ENCODE measurements at places on chromosomes 2 and 18.

GRCh38 chr2:127485051-127485693 lies 41.1 kb downstream of the IWS1 start:
- no peak for DNase-seq

GRCh38 chr2:230908092-230908594 lies 16.9 kb downstream of the GPR55 start:
- DNase-seq: no peak

- DNase-seq: peak; percentile 36
These were observed 826.4 kb downstream of the SOCS6 start for GRCh38 chr18:71115261-71115660.

DNA sequence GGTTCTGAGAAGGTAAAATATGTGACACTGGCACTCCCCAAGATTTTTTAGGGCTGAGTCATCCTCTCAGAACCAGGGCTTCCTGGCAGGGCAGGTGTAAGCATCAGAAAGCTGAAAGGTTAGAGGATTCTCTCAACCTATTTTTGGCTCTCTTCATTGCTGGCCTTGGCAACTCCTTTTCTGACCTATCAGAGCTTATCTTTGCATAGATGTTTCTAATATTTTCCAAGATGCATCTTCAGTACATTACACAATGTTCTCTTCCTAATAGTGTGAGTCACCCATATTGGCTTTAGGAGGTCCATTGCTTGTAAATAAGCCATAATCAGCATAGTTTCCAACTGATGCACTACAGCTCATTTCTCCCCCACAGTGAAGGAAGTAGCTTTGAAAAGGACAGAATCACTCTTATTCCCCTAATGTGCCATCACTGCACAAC lies 2008.4 kb upstream of the PIK3C3 start:
- DNase-seq: no peak

DNA sequence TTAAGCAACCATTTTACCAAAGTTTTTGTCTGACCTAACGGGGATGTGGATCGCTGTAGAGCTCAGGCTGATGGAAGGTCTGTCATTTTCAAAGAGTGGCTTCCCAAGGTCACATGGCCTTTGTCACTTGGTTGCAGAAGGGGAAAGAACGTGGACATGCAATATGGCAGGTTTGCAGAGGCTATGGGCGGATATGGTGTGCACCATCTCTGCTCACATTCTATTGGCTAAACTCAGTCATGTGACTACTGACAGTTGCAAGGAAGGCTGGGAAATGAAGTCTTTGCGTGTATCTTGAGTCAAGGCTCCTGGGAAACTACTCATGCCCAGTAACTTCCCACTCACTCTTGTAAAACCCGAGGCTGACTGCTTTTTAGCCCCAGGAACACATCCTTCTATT lies 96.8 kb downstream of the ST6GAL2 start:
- DNase-seq: peak; percentile 25

DNA sequence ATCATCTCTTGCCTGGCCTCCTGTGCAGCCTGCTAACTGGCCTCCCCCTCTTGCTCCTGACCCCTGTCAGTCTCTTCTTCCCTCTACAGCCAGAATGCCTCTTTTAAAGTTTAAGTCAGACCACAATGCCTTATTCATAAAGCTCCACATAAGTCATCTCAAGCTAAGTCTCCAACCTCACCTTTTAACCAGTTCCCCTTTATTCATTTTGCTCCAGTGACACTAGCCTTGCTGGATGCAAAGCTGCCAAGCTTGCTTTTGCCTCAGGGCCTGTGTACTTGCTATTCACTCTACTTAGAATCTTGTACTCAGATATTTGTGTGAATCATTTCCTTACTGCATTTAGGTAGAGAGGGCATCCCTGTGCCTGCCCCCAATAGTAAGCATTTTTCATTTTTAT lies 180.9 kb downstream of the PDE1A start:
- DNase-seq: no peak

DNA sequence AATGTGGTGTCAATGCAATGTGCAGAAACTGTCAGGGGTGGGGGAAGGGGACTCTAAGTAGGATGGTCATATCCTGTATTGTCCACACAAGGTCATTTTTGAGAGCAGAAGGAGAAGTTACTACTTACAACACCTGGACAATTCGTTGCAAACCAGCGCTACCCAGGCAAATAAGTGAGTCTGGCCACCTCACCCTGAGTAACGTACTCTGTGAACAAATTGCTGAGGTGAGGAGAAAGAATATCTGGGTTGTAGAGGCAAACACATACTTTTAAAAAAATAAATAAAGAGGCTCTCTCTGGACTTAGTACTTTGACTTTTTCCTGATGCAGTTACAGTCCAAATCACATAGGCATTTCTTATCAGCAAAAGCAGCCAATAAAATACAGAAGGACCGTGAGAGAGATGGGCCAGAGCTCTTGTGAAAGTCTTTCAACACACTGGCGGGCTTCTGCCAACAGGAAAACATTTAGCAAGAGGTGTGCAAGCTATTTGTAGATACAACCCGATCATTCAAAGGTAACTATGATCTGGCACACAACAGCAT lies 268.2 kb upstream of the ID2 start:
- no peak for DNase-seq

- peak; percentile 55 for DNase-seq
These were observed 123.3 kb downstream of the CTIF start for GRCh38 chr18:48662011-48662661.

DNA sequence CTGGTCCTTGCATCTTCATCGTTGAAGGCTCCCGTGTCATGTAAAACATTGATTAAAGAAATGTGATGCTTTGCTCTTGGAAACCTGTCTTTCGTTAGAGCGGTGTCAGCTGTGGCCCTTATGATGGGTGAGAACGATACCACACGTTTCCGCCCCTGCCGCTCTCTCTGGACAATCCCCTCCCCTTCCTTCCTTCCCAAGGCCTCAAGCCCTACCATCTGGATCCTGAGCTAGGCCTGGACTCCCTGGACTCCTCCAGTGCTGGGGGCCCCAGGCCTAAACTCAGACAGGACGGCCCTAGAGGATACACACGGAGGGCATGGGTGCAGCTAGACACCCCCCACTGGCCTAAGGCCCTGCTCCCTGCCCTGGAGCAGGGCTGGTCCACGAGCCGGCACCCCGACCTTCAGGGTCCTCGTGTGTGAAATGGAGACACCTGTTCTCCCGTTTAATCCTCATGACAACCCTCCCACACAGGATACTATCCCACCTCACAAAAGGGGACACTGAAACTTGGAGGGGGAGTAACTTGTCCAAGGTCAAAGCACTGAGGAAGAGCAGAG lies 13.2 kb downstream of the BIN1 start:
- no peak for DNase-seq

DNA sequence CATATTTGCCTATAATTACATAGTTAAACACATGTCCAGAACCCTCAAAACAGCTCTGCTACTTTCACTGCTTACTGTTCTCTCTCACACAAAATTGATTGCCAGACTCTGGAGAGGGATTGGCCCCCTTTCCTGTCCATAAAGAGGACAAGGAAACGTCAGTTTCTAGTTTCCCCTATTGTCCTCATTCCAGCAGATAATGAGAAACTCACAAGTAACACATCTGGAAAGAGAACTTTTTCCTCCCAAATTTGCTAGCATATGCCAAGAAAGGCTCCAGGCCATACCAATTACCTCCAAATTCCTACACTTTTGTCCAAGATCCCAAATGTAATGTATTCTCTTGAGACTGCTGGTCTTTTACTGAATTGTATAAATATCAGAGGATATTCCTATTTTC lies 200.5 kb downstream of the EXOC6B start:
- no peak for DNase-seq

GRCh38 chr2:238966072-238966937 lies 118.4 kb downstream of the TWIST2 start:
- no peak for DNase-seq

DNA sequence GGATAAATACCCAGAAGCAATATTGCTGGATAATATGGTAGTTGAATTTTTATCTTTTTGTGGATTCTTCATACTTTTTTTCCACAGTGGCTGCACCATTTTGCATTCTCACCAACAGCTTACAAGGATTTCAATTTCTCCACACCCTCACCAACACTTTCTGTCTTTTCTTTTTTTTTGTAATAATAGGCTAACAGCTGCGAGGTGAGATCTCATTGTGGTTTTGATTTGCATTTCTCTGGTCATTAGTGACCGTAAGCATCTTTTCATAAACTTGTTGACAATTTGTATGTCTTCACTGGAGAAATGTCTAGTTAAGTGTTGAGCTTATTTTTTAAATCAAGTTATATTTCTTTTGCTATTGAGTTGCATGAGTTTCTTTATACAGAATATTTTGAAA lies 17.6 kb upstream of the SLC9A2 start:
- no peak for DNase-seq

Measured in Daoy (cell line).